T-helper 2 cell (primary cell): ENCODE measurements at places on chromosomes 6 and 20.

DNA sequence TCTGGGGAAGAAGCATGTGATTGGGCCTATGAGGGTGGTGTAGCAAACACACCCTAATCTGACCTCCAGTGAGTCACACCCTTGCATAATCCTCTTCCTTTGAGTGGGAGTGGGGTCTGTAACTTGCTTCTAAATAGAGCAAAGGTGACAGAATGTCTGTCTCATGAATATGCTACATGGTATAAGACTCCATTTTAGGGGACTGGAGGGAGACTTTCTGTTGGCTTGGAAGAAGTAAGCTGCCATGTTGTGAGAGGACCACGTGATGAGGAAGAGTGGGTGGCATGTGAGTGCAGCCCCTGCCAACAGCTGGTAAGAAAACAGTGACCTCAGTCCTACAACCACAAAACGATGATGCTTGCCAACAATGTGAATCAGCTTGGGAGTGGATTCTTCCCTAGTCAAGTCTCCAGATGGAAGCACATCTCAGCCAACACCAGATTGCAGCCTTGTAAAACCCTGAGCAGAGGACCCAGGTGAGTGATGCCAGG is 3.7 kb downstream of the AK9 start:
- DNase-seq, result no peak

GRCh38 chr6:137112067-137112355 is 61.4 kb downstream of the IL22RA2 start:
- no peak for DNase-seq

DNA sequence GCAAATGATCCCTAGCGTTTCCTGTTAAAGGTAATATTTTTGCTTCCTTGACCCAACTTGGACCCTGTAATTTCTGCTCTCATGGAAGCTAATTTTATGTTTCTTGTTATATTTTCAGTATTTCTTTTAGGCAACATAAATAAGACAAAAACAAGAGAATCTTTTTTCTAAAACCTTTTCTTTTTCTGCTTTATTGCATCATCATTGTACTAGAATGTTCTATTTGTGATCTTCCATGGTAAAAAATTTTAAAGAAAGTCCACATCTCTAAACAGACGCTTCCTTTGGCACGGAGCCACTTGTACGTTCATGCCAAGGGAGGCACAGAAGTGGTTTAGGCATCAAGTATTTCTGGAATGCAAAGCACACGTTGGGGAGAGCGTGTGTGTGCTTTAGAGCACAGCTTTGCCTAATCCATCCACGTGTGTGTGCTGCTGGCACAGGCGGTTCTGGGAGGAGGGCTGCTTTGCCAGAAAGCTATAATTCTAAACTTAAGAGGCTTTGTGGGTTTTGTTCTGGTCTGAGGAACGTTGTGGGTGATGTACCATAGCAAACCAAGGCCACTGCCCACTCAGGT is 98.3 kb downstream of the SASH1 start:
- DNase-seq, result no peak

- DNase-seq, result no peak
Observed at GRCh38 chr20:6855104-6855503, 87.6 kb downstream of the BMP2 start.
